ENCODE measurements at places on chromosomes 1 and 21.

GRCh38 chr1:7493711-7494454, 277.2 kb upstream of the VAMP3 start:
- no peak for DNase-seq

- DNase-seq: no peak
Measured at GRCh38 chr1:155010211-155010918, 7.8 kb downstream of the ZBTB7B start.

- no peak for DNase-seq
Measured at GRCh38 chr1:214638997-214639396, 36.0 kb downstream of the CENPF start.

DNA sequence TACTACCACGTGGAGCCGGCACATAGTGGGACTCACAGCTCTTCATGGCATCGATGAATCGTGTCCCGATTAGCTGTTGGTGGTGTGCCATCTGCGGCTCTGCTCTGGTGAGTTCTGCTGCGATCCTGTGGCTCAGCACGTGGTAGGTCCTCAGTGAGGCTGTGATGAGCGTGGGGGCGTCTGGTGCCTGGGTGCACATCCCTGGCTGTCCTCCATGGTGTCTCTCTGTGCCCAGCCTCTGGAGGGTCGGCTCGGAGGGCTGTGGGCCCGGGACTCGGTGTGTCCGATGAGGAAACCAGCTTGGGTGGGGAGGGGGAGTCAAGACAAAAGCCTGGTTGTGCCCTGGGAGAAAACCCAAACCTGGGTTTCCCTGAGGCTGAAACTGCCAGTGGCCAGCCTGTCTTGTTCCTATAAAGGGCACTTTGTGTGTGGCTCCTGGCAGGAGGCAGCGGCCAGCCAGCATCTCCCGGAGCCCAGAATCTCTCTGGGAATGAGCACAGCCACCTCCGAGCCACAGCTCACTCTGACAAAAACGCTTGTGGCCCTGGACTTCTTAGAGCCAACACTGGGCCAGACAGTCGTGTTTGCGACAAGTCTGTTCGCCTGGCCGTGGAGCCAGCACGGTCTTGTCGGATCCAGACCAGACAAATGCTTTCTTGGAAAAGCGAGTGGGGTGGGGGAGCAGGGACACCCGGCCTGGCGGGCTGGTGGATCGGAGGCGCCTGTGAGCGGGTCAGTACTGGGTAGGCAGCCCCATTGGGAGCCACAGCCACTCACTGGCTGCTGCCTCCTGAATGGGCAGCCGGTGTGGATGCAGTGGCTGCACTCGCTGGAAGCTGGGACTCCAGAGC, 31.8 kb downstream of the SPSB1 start:
- no peak for DNase-seq

DNA sequence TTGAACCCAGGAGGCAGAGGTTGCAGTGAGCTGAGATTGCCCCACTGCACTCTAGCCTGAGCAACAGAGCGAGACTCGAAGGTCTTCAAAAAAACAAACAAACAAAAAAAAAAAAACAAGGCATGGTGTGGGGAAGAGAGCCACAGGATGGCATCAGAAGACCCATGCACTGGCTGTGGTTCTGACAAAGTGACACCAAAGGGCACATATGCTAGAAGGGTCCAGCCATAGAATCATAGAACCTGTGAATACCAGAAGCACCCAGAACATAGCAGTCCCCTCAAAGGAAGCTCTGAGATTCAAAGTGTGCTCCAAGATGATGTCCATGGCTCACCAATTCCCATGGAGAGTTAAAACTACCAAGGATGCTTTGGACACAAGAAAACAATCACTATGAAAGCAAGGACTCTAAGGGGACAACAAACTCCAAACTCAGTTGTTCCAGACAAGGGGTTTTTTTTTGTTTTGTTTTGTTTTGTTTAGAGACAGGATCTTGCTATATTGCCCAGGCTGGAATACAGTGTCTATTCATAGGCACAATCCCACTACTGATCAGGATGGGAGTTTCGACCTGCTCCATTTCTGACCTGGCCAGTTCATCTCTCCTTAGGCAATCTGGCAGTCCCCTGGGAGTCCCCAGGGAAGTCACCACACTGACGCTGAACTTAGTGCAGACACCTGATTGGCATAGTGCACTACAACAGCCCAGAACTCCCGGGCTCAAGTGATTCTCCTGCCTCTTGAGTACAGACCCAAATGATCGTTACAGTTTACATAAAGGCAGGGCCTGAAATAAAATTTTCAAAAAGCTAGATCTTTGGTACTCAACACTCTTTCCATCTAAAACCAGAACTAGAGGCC, 56.4 kb downstream of the TGFBR3 start:
- DNase-seq: no peak

DNA sequence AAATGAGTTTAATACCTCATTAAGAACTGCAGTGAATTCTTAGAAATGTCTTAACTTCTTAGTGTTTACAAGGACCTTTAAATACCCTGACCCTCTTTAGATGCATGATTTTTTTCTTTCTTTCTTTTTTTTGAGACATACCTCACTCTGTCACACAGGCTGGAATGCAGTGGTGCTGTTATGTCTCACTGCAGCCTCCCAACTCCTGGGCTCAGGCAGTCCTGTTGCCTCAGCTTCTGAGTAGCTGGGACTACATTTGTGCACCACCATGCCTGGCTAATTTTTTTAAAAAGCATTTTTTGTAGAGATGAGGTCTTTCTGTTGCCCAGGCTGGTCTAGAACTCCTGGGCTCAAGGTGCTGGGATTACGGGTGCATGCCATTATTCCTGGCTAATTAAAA, 191.8 kb downstream of the RPS6KC1 start:
- no peak for DNase-seq

DNA sequence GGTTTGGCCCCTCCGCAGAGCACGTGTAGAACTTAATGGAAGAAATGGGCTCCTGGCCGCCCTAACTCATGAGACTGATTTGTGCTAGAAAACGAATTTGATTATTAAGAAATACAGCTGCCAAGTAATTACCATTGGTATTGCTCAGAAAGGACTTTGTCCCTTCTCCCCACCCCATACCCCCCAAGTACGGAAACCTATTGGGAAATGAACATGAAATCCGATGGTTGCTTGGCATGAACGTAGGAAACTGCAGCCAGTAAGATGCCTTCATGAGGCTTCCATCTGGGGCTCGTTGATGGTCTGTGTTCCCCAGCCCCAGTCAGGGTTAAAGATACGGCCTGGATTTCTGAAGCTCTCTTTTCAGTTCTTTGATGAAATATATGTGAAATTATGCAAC, 21.4 kb downstream of the PER3 start:
- DNase-seq: no peak

- DNase-seq: no peak
Measured at GRCh38 chr1:40023379-40023944, 17.1 kb upstream of the CAP1 start.

DNA sequence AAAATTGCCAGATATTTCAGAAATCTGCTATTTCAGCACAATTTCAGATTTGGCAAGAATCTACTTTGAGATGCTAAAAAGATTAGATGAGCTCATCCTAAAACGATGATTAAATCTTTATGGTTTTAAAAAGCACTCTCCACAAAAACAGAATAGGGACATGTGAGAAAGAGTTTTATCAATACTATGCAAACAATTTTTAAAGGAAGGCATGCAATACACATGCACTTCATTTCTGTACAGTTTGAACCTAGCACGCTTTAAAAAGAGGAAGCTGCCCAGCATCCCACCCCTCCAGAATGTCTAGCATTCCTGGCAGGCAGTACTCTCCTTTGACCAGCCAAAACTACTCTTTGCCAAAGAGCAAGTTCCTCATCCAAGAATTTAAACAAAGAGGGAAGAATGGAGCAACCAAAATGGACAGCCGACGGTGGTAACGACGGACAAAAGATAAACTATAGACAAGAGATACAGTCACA, 1.3 kb downstream of the ARHGAP29 start:
- no peak for DNase-seq

DNA sequence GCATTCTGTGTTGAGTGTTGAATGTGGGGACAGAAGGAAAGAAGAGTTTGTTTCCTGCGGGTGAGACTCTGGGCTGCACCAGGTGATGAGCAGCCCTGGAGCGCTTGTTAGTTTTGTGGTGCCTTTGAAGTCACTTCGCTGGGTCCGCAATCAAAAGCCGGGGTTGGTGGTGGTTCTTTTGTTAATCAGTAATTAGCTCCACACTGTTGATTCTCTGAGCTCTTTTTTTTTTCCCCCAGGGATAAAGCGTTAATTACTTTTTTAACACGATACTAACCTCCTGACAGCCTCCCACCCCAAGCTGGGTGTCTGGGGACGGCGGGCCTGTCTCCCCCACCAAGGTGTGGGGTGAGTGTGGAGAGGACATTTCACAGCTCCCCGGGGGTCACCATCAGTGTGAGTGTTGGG, 56.6 kb downstream of the AGPAT3 start:
- DNase-seq: peak; percentile 57

DNA sequence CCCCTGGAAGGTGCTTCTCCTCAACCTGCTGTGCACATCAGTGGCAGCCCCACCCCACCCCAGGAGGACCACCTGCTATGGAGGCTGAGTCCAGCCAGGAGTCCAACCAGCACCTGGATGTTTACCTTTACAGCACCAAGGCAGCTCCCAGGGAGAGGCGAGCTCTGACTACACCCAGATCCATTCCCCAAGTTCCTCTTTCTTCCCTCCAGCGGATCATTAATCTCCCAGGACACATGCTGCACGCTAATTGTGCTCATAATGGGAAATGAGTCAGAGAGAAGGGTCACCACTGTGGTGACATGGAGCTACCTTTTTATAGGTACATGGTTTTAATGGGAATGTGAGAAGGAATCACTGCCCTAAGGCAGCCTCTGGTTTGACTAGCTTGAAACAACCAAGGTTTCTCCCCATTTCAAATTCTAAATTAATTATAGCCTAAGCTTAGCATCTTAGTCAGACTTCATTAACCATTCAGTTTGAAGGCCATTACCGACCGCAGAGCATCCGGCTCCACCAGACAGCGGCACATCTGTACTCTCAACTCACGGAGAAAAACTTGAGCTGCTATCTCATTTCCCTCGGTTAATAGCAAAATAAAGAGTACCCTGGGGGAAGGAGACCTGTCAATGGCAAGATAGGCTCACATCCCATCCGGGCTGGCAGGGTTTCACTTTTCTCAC, 173.1 kb upstream of the GALNT2 start:
- no peak for DNase-seq

DNA sequence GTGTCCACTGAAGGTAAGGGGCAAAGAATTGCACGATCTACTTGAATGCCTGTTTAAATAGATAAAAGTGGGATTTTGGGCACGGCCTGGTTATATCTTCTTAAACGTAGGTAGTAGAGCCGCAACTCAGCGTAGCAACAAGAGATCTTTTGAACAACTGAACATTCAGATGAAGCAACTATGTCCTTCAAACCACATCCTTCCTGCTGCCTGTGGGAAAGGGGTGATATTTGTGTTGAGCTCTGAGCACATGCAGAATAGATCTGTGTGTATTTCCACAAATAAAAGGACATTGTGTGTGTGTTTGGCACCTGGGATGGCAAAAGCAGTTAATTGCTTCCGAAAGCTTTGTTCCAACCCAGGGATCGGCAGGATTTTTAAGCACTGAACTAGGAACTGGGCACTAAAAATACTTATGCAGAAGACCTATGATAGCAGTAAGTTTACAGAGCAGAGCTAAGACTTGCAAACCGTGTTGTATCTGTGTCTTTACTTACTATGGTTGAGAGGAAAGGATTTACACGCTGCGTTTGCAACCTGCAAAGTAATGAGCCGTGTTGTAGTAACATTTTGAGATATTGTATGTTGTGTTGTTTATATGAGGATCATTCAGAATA, 333.4 kb downstream of the CHRM3 start:
- peak; percentile 32 for DNase-seq

DNA sequence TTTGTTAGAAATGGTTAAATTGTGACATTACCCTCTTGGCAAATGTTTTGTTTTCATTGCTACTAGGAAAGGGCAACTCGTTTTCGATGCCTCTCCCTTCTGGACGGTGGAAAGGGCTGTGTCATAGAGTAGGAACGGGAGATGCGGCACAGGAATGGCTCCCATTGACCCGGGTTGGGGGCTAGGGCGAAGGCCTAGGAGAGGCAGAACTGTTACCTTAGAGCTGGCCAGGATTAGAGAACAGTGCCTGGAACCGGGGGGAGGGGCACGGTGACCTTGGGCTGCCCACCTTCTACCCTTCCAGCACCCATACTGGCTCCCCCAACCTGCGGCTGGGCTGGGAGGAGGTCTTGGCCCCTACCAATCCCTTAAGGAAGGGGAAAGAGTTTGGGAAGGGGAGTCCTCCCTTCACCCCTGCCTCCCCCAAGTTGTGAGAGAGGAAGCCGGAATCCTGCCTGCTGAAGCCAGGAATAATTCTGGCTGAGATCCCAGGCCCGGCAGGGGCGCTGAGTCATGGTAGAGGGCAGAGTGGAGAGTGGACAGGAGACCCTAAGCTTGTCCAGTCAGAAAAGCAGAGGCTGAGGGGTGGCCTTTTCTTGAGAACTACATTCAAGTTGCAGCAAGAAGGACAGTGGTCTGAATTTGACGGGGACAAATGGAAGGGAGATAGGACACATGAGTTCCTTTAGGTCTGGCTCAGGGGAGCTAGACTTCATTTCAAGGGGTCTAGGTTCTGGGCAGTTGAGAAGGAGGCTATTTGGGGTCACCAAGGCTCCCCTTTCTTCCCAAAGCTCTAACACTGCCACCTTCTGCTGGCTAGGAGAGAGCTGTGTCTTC, 8.2 kb downstream of the LMNA start:
- no peak for DNase-seq

DNA sequence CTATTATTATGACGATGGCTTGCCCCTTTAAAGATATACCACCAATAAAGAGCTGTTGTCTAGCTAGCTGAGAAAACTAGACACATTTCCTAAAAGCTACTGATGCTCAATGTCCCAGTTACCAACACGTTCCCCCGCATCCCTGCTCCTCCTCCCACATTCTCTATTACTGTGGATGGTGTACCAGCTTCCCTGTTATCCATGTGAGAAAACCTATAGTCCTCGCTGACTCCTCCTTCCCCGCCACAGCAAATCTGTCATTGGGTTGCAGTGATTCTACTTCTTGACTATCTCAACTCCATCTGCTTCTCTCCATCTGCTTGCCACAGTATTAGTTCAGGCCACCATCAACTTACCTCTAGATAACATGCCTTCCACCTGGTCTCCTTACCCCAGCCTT, 337.5 kb downstream of the KCNH1 start:
- DNase-seq: no peak

- DNase-seq: no peak
Measured at GRCh38 chr1:235004840-235005391, 123.7 kb downstream of the TOMM20 start.

DNA sequence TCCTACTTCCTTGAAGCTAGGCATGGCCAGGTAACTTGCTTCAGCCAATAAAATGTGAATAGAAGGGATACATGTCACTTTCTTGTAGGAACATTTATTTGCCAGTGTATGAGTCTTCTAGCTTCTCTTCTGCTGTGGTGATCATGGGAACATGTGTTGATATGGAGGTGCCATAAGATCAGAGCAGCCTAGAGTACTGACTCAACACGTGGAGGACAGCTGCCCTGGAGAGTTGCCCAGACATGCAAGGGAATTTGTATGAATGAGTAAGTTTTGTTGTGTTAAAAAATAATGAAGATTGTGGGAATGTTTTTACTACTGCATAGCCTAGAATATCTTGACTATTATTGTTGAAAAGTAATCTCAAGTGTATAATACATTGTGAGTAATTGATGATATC, 502.3 kb downstream of the NUF2 start:
- no peak for DNase-seq

GRCh38 chr1:76444773-76445172, 370.2 kb downstream of the ST6GALNAC3 start:
- no peak for DNase-seq

GRCh38 chr1:26049531-26050247, 3.8 kb upstream of the SLC30A2 start:
- no peak for DNase-seq

GRCh38 chr1:15402809-15403450, 6.8 kb upstream of the EFHD2 start:
- no peak for DNase-seq

Measured in T-cell (primary cell).